ENCODE measurements at places on chromosomes 12 and 14.
A peak's percentile ranks its signal among the peaks of the same experiment; 100 is the strongest.

GRCh38 chr12:11727133-11727664 is 77.7 kb downstream of the ETV6 start:
- no peak for DNase-seq

- DNase-seq, result no peak
Measured at GRCh38 chr12:128381946-128382345, 115.0 kb downstream of the TMEM132C start.

DNA sequence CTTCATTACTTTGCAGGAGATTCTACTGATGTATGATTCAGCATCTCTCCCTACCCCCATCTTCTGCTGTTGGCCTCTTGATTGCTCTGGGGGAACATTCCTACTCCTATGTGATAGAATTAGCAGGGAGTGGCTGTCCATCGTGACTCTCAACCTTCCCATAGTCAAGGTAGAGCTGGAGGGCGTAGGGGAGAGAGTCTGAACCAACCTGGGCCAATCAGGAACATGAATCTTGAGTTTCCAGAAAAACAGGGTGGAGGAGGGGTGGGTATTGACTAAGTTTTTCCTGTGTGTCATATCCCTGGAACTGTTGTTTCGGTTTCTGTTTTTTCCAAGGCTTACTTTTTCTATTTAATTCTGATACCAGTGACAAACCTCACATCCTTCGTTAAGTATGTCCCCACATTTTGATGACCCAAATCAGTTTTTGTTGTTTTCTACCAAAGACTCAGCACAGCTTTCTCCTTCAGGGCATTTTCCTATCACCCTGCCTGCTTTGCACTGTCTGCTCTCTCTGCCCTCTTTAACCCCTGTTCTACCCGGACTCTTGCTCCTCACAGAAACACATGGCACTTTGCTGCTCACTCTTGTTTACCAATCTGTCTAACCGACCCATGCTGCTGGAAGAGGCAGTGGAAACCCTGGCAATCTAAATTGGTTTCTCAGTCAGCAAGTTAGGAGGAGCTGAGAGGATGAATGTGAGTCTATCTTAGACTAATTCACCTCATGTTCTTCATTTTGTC is 1428.3 kb downstream of the AACS start:
- no peak for DNase-seq

- peak; percentile 8 for DNase-seq
Measured at GRCh38 chr12:46933947-46934346, 108.2 kb upstream of the SLC38A4 start.

DNA sequence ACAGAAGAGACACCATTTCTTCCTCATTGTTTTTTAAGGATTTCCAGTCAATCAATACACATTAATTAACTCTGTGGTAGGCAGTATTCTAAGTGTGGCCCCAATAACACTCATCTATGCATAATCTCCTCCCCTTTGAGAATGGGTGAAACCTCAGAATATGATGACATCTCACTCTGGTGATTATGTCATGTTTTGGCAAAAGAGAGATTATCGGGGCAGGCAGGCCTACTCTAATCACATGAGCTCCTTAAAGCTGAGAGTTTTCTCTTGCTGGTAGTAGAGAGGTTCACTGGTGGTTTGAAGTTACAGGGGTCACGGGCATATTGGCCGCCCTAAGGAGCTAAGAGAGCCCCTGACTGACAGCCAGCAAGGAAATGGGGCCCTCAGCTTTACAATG is 7.1 kb upstream of the LGMN start:
- DNase-seq, result no peak

DNA sequence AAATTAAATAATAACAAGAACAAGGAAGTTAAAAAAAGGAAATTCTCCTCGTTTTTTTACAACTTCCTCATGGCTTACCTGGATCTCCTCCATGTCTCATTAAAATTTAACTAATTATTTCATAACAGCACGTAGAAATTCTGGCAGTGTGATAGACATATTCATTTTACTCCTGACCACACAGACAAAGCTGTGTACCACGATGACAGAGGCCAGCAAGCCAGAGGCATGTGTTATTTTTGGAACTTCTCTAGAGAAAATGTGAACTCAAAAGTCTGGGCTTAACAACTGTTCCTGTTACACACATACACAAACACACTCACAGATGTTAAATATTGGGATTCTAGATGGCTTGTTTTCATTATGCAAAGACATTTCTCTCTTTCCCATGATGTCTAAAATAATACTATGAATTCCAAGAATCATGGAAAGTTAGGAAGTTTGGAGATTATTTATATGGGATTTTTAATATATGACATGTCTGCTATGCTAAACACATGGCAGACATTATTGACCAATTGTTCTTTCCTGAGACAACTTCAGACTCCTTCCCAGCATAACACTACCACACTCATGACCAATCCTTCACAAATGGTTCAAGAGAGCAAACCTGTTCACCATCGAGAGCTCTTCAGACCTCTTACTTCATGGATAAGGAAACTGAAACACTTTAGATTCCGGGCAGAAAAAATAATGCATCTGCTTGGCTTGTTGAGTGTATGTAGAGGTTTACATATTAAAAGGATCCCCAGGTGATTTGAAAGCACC is 158.7 kb downstream of the DACT1 start:
- no peak for DNase-seq

DNA sequence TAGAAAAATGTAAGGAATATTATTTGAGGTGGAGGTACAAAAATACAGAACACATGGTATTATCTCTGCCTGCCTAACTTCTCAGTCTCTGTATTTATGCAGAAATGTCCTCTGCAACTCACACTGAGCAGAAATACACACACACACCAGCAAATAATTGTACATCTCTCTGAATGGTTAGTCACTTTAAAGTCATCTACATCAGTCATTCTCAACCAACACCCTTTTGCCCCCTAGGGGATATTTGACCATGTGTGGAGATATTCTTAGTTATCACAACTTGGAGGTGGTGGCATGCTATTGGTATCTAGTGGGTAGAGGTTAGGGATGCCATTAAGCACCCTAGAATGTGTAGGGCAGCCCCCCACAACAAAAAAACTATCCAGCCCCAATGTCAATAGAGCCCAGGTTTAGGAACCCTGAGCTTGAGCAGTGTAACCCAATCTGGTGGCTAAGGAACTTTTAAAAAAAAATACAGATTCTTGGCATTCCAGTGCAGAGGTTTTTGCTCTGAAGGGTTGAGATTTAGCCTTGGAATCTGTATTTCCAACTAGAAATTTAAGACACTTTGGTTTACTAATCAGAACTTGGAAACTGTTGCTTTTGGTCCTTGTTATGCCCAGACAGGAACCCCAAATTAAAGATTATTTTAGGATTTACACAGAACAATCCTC is 183.8 kb downstream of the TBX5 start:
- no peak for DNase-seq

DNA sequence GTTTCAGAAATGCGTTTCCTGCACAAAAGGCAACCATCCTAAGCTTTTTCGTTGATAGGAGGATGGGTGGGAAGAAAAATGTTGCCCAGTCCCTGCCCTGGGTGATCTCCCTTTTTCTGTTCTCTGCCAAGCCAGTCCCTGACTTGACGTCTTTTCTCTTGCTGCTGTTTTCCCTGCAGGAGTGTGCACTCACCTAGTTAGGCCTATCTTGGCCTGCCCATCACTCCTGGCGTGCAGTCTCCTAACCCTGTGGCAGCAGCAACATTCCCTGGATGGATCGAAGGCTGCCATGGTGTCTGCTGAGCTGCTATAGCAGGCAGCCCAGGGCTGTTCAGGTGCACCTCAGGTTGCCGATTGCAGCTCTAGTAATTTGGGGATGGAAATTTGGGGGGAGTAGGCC is 1.2 kb downstream of the UNC119B start:
- no peak for DNase-seq

DNA sequence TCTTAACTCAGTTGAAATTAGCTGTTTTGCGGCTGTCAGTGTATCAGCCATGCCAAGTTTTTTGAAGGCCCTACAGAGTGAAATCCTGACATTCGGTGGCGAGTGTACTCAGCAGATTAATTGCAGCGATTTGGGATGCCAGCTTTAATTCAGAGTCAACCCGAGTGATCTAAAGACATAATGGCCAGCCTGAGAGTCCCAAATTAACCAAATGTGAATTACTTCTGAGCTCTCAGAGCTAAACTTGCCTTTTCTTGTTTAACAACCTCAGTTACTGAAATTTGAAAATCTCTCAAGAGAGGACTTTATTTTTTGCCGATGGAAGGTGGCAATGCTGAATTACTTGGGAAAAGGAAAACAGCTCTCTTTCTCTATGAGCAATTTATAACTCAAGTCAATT is 148.5 kb downstream of the GLT1D1 start:
- DNase-seq, result no peak

GRCh38 chr14:23557521-23557920 is 1.4 kb downstream of the THTPA start:
- DNase-seq, result no peak

DNA sequence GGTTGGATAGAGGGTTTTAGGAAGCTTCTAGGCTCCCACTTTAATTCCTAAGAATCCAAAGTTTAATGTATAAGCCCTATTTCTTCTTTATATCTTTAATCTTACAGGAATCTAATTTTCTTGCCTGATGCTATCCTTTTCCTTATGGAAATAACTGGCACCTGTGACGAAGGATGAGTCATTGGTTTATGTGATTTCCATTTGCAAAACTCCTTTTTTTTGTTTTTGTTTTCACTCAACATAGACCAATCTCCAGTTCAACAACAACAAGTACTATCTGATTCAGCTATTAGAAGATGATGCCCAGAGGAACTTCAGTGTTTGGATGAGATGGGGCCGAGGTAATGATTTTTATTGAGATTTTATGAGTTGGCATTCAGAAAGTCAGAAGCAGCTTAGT is 6.8 kb downstream of the PARP2 start:
- DNase-seq, result no peak

GRCh38 chr14:22668417-22668816 is 24.3 kb upstream of the OR6J1 start:
- no peak for DNase-seq
